Panc1 (cell line): ENCODE measurements at places on chromosomes 12 and 14. TPM values are rescaled to one million over a fixed set of nuclear protein-coding genes. Genes with fewer than 3 reads are reported as not detected.

The POU6F1 gene
- total RNA-seq = 3.1 TPM

The HHIPL1 gene
- total RNA-seq = 2.1 TPM

The FLRT2 gene
- 4.5 TPM for total RNA-seq

The DIO2 gene
- 0.05 TPM for total RNA-seq

The RNASE1 gene
- 0.69 TPM for total RNA-seq

The LBHD2 gene
- not detected for total RNA-seq

The LRRC10 gene
- total RNA-seq = not detected

The TAS2R42 gene
- total RNA-seq = not detected

The PRB3 gene
- not detected for total RNA-seq

The SLC48A1 gene
- 32.0 TPM for total RNA-seq

The INSM2 gene
- not detected for total RNA-seq

The MYG1 gene
- 77.4 TPM for total RNA-seq

The KRT74 gene
- not detected for total RNA-seq

The RPGRIP1 gene
- 0.28 TPM for total RNA-seq

The PIP4P1 gene
- 34.8 TPM for total RNA-seq

The OR6C76 gene
- not detected for total RNA-seq

The AKAP5 gene
- 0.64 TPM for total RNA-seq

The SEL1L gene
- total RNA-seq = 53.7 TPM

The CDH24 gene
- total RNA-seq = 9.0 TPM

The PTPRB gene
- 0.33 TPM for total RNA-seq

The GYS2 gene
- total RNA-seq = not detected

The CYP46A1 gene
- total RNA-seq = 0.36 TPM

The C12orf60 gene
- 0.54 TPM for total RNA-seq

The FAM161B gene
- total RNA-seq = 2.2 TPM

The RPAP3 gene
- total RNA-seq = 47.3 TPM

The RNASE7 gene
- total RNA-seq = not detected

The CLEC9A gene
- total RNA-seq = not detected

The ALDH1L2 gene
- 2.2 TPM for total RNA-seq

The TAS2R50 gene
- 0.18 TPM for total RNA-seq

The FOXG1 gene
- total RNA-seq = not detected

The CELA1 gene
- not detected for total RNA-seq

The BCL2L2 gene
- 18.9 TPM for total RNA-seq

The TTC9 gene
- total RNA-seq = 0.49 TPM

The FUT8 gene
- total RNA-seq = 31.4 TPM

The PTPRQ gene
- total RNA-seq = not detected

The GAPDH gene
- 2,912 TPM for total RNA-seq

The SYNDIG1L gene
- not detected for total RNA-seq

The ANO4 gene
- total RNA-seq = not detected

The GDF3 gene
- total RNA-seq = not detected

The TOMM20L gene
- total RNA-seq = not detected

The FAM222A gene
- 12.8 TPM for total RNA-seq

The PLEKHD1 gene
- total RNA-seq = 0.08 TPM

The CLEC4E gene
- total RNA-seq = not detected

The CCDC175 gene
- total RNA-seq = not detected

The BICDL1 gene
- total RNA-seq = 22.2 TPM

The WNK1 gene
- total RNA-seq = 181 TPM

The SOAT2 gene
- total RNA-seq = not detected

The MNAT1 gene
- 29.4 TPM for total RNA-seq

The HOXC12 gene
- 5.1 TPM for total RNA-seq

The ZFP36L1 gene
- 84.9 TPM for total RNA-seq

The MYO1H gene
- not detected for total RNA-seq

The SMCO3 gene
- total RNA-seq = not detected

The KRT4 gene
- 0.15 TPM for total RNA-seq

The EDDM3A gene
- not detected for total RNA-seq

The CD69 gene
- 0.98 TPM for total RNA-seq

The IL23A gene
- total RNA-seq = 0.41 TPM
